Spinal cord (tissue), 10 donors: ENCODE measurements at places on chromosomes 7 and 10. TPM values are rescaled to one million over a fixed set of nuclear protein-coding genes. Genes with fewer than 3 reads are reported as not detected.
A peak's percentile ranks its signal among the peaks of the same experiment; 100 is the strongest.

GRCh38 chr10:99403674-99404073, 26.8 kb downstream of the GOT1 start:
- peaks cover 44% of the 10 kb centered on the region for H3K36me3 ChIP-seq
- H3K27ac ChIP-seq = no peak overlapping the region
- H3K4me1 ChIP-seq = no peaks in the 10 kb centered on the region
- H3K27me3 ChIP-seq = no peaks in the 10 kb centered on the region
- no peak overlapping the region for H3K4me3 ChIP-seq

- DNase-seq = no peak
- no peaks in the 10 kb centered on the region for H3K36me3 ChIP-seq
- peaks cover 4% of the 10 kb centered on the region for H3K4me1 ChIP-seq
- no peak overlapping the region for H3K27ac ChIP-seq
- no peak overlapping the region for H3K4me3 ChIP-seq
These were observed 53.5 kb upstream of the WAC start for GRCh38 chr10:28479425-28479865.

GRCh38 chr10:49663596-49663995, 15.9 kb upstream of the C10orf53 start:
- no peak overlapping the region for H3K27ac ChIP-seq
- H3K36me3 ChIP-seq = no peaks in the 10 kb centered on the region
- peak; percentile 85 for DNase-seq
- no peak overlapping the region for H3K4me3 ChIP-seq

- peak; percentile 41 for DNase-seq
- H3K4me1 ChIP-seq = no peaks in the 10 kb centered on the region
- no peaks in the 10 kb centered on the region for H3K27me3 ChIP-seq
- H3K4me3 ChIP-seq = no peak overlapping the region
These were observed 380.5 kb upstream of the AUTS2 start for GRCh38 chr7:69217516-69218350.

DNA sequence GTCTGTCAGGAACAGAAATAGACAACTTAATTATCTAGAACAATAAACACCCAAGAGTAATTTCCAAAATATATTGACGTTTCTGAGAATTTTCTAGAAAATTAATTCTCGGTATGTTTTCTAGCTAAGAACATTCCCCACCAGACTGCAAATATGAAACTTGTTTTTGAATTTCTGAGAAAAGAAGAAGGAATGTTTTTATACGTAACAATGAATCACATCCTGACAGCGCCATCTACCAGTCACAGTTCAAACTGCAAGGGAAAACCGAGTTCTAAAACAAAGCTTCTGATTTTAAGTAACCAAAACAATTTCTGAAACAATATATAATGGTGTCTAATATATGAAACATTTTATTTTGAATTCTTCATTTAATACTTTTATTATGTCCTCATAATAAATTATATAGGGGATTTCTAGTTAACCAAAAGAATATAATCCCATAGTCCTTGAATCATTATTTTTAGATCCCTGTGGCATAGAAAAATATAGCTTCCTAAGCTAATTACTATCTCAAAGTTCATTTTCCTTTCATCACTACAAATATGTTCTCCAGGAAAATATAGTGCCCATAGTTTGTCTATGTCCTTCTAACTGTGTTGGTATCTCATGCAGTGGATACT, 34.5 kb upstream of the MEOX2 start:
- no peaks in the 10 kb centered on the region for H3K4me1 ChIP-seq
- H3K4me3 ChIP-seq = no peak overlapping the region
- no peaks in the 10 kb centered on the region for H3K36me3 ChIP-seq
- H3K27me3 ChIP-seq = no peaks in the 10 kb centered on the region
- no peak for DNase-seq

- H3K4me3 ChIP-seq = no peak overlapping the region
- no peaks in the 10 kb centered on the region for H3K36me3 ChIP-seq
- H3K27me3 ChIP-seq = no peaks in the 10 kb centered on the region
- no peak for DNase-seq
- H3K4me1 ChIP-seq = no peaks in the 10 kb centered on the region
These were observed 1601.9 kb downstream of the REEP3 start for GRCh38 chr10:65123120-65123519.

DNA sequence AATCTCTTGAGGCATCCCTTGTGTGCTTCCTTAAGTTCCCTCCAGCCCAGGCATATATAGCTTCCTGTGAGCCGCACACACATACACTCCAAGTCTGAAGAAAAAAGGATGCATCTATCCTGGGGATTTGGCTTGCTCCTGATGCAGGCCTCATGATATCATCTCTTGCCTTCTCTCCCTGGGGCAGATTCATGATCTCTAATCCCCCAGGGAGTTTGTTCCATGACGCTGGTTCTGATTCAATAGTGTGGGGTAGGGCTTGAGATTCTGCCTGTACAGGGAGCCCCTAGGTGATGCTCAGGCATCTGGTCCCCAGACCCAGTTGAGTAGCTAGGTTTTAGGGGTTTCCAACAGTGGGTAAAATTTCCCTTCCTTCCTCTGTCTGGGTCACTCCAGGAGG, 1.5 kb downstream of the PON1 start:
- H3K4me3 ChIP-seq = no peak overlapping the region
- H3K27me3 ChIP-seq = peaks cover 2% of the 10 kb centered on the region
- DNase-seq = no peak
- H3K36me3 ChIP-seq = no peaks in the 10 kb centered on the region
- H3K4me1 ChIP-seq = no peaks in the 10 kb centered on the region

DNA sequence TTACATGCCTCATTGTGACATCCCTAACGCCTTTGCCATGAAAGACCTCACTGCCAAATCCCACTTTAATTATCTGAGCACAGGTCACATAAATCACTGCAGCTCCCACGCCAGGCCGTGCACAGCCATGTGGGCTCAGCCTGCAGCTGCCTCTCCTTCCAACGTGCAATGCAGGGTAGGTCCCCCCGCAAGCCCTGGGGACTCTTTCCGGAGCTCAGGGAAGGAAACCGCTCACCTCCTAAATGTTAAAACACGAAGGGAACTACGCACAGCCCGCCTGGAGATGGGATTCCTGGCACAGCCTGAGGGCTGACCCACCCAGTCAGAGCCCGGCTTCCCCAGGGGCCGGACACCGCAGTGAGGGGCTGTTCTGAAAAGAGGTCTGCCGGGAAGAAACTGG, 128.0 kb downstream of the MAD1L1 start:
- DNase-seq = no peak
- peaks cover 83% of the 10 kb centered on the region for H3K4me1 ChIP-seq
- peaks cover 21% of the 10 kb centered on the region for H3K36me3 ChIP-seq
- H3K4me3 ChIP-seq = no peak overlapping the region

- peaks cover 8% of the 10 kb centered on the region for H3K4me1 ChIP-seq
- no peak overlapping the region for H3K4me3 ChIP-seq
These were observed 44.9 kb downstream of the MYPN start for GRCh38 chr10:68154211-68154497.

DNA sequence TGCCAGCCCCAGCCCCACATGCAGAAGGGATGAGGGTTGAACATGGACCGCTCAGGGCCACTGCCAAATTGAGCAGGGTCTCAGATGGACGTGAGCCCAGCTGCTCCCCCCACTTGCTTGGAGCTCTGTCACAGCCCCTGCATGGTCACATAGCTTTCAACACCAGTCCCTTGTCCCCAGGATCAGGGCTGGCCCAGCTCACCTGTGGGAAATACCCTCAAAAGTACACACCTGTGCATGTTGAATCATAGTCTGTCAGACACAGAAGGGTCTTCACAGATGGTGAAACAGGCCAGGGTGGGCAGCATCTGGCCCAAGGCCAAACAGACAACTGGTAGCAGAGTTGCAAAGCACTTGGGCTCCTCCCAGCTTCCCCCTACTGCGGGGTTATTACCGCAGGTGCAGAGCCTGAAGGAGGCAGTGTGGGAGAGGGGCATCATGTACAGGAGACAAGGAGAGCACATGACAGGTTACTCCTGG, 77.6 kb upstream of the UNC5B start:
- no peak overlapping the region for H3K4me3 ChIP-seq
- peaks cover 34% of the 10 kb centered on the region for H3K4me1 ChIP-seq
- no peak overlapping the region for H3K27ac ChIP-seq
- no peaks in the 10 kb centered on the region for H3K27me3 ChIP-seq
- no peak for DNase-seq
- H3K36me3 ChIP-seq = no peaks in the 10 kb centered on the region

DNA sequence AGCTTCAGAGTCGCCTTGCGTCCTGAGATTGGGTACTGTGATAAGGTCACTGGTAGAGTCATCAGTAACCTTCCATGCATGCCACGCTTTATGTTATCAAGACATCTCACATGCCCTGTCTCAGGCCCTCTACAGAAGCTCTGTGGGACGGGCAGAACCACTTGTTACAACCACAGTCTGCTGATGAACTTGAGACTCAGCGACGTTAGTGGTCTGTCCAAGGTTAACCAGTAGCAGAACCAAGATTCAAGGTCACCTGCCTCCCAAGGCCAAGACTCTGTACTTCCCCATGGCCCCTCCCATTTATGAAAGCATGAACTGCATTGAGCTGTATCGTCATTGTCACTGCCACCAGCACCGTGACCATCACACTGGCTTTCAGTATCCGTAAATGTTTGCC, 15.0 kb downstream of the IQCE start:
- peaks cover 70% of the 10 kb centered on the region for H3K36me3 ChIP-seq
- H3K4me3 ChIP-seq = no peak overlapping the region
- no peak overlapping the region for H3K27ac ChIP-seq
- H3K27me3 ChIP-seq = no peaks in the 10 kb centered on the region
- H3K4me1 ChIP-seq = no peaks in the 10 kb centered on the region
- DNase-seq = no peak

- H3K27ac ChIP-seq = peak overlapping the region; percentile 82
- H3K36me3 ChIP-seq = peaks cover 45% of the 10 kb centered on the region
- peaks cover 2% of the 10 kb centered on the region for H3K27me3 ChIP-seq
- H3K4me3 ChIP-seq = peak overlapping the region; percentile 52
- peaks cover 72% of the 10 kb centered on the region for H3K4me1 ChIP-seq
- DNase-seq = no peak
These were observed 1.7 kb downstream of the AEBP1 start for GRCh38 chr7:44105832-44106231.

DNA sequence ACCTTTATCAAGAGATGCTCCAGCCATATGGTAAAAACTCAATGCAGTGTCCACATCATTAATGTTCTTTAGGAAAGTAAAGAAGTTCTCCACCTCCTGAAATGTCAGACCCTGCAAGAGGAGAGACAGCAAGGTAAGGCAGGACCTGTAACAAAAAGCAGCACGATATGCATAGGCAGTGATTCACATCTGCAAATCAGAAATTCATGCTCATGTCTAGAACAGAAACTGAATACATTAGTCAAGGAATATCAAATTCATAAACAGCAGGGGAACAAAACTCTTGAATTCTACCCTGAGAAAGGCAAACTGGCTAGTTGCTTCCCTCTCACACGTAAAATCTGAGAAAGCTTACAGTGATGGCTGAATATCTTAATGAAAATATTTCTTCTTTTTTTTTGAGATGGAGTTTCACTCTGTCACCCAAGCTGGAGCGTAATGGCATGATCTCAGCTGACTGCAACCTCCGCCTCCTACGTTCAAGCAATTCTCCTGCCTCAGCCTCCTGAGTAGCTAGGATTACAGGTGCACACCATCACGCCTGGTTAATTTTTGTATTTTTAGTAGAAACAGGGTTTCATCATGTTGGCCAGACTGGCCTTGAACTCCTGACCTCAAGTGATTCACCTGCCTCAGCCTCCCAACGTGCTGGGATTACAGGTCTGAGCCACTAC, 53.3 kb upstream of the DNAJB12 start:
- no peaks in the 10 kb centered on the region for H3K4me1 ChIP-seq
- H3K27me3 ChIP-seq = no peaks in the 10 kb centered on the region
- no peaks in the 10 kb centered on the region for H3K36me3 ChIP-seq
- H3K27ac ChIP-seq = no peak overlapping the region
- DNase-seq = no peak
- H3K4me3 ChIP-seq = no peak overlapping the region

DNA sequence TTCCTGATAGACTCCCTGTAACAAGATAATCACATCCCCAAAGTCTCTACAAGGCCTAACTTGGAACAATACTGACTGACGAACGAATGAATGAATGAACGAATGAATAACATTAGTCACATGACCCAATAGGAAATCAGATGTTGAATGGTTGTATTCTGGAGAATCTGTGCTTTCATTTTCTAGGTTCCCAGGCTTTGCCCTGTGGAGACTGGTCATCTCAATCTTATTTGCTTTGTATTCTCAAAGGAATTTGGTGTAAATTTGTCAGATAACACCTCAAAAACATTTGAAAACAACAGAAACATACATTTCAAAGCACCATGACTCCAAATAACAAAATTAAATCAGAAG, 69.6 kb upstream of the COL1A2 start:
- no peaks in the 10 kb centered on the region for H3K27me3 ChIP-seq
- H3K27ac ChIP-seq = peak overlapping the region; percentile 62
- DNase-seq = no peak
- no peaks in the 10 kb centered on the region for H3K36me3 ChIP-seq
- H3K4me1 ChIP-seq = no peaks in the 10 kb centered on the region

DNA sequence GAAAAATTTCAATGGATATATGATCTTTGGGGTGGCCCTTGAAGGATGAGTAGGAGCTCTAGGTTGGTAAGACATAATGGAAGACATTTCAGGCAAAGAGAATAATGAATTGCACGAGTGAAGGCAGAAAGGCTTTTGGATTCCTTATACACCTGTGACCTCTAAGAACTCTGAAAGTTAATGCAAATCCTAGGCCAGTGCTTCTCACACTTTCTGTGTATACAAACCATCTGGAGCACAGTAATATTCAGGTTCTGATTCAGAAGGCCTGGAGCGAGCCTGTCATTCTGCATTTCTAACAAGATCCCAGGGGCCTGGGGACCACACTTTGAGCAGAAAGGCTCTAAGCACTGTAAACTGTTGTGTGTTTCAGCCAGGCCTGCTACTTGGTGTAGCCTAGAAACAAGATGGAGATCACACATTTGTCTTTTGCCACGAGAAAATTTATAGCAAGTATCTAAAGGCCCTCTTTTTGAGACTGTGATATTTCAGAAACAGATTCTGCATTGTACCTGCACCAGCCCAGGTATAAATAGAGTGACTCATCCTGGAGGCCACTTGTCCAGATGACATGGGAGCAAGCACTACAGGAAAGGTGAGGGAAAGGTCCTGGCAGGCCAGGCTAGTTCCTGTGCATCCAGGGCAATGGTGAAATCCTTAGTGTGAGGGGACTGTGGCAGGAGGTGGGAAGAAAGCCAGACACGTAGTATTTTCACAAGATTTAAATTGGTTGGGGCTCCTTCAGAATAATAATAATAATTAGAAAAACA, 24.4 kb downstream of the MRPS33 start:
- no peaks in the 10 kb centered on the region for H3K36me3 ChIP-seq
- H3K4me3 ChIP-seq = no peak overlapping the region
- H3K27me3 ChIP-seq = no peaks in the 10 kb centered on the region

GRCh38 chr10:104307576-104308438, 30.5 kb downstream of the ITPRIP start:
- H3K36me3 ChIP-seq = peaks cover 1% of the 10 kb centered on the region
- H3K4me3 ChIP-seq = no peak overlapping the region
- H3K27ac ChIP-seq = no peak overlapping the region
- H3K4me1 ChIP-seq = peaks cover 45% of the 10 kb centered on the region
- no peaks in the 10 kb centered on the region for H3K27me3 ChIP-seq

Gene CALHM1
- 0.06 TPM for total RNA-seq

Gene HTR5A
- total RNA-seq = 3.4 TPM

Gene SEMA3D
- 35.7 TPM for total RNA-seq

Gene UCN3
- 0.50 TPM for total RNA-seq

Gene NPY4R2
- 0.89 TPM for total RNA-seq

Gene POLR2J
- total RNA-seq = 13.6 TPM

Gene IQUB
- 5.9 TPM for total RNA-seq

Gene RNLS
- total RNA-seq = 8.3 TPM

Gene HABP2
- 0.11 TPM for total RNA-seq

Gene TMEM229A
- 2.1 TPM for total RNA-seq

Gene PRSS37
- total RNA-seq = not detected

Gene ZEB1
- total RNA-seq = 113 TPM
